Fibroblast of lung (primary cell): ENCODE measurements at places on chromosomes 7 and 10. TPM values are rescaled to one million over a fixed set of nuclear protein-coding genes. Genes with fewer than 3 reads are reported as not detected.

PPP1R17 gene
- not detected in 2 replicates for total RNA-seq

EPC1 gene
- total RNA-seq, result 19.3 and 28.1 TPM in 2 replicates

TMEM139 gene
- under 0.01 TPM in 1 of 2 replicates, not detected in the other for total RNA-seq

SH2B2 gene
- 2.0 and 2.3 TPM in 2 replicates for total RNA-seq

HOXA7 gene
- total RNA-seq, result 1.0 and 1.2 TPM in 2 replicates

CUZD1 gene
- total RNA-seq, result 0.50 and 0.51 TPM in 2 replicates

TMEM196 gene
- not detected in 2 replicates for total RNA-seq

UFSP1 gene
- 4.0 and 7.7 TPM in 2 replicates for total RNA-seq

DENND2A gene
- total RNA-seq, result 39.0 and 40.8 TPM in 2 replicates

CREB3L2 gene
- total RNA-seq, result 12.6 and 39.3 TPM in 2 replicates

PVRIG gene
- total RNA-seq, result not detected in 2 replicates

HHEX gene
- 3.1 and 3.5 TPM in 2 replicates for total RNA-seq

NUDT13 gene
- total RNA-seq, result 2.1 and 2.6 TPM in 2 replicates

CREB5 gene
- total RNA-seq, result 3.1 and 28.4 TPM in 2 replicates

TFEC gene
- total RNA-seq, result under 0.01 and 0.17 TPM in 2 replicates

MSMB gene
- total RNA-seq, result not detected in 2 replicates

TUBAL3 gene
- total RNA-seq, result not detected in 2 replicates

SFTPA1 gene
- total RNA-seq, result not detected in 2 replicates

TRIM50 gene
- total RNA-seq, result not detected in 2 replicates

DGKB gene
- total RNA-seq, result 0.26 TPM in 1 of 2 replicates, not detected in the other

FRG2B gene
- total RNA-seq, result not detected in 2 replicates

METTL2B gene
- 25.4 and 30.9 TPM in 2 replicates for total RNA-seq

HGF gene
- total RNA-seq, result 108 and 243 TPM in 2 replicates

EFCAB10 gene
- total RNA-seq, result not detected in 2 replicates

RPEL1 gene
- 0.17 and 0.26 TPM in 2 replicates for total RNA-seq

ELFN1 gene
- 0.33 and 0.51 TPM in 2 replicates for total RNA-seq

PWWP2B gene
- total RNA-seq, result 14.1 and 15.9 TPM in 2 replicates

PDE1C gene
- 23.4 and 27.6 TPM in 2 replicates for total RNA-seq

STAG3 gene
- total RNA-seq, result 0.50 and 0.77 TPM in 2 replicates

CPA5 gene
- not detected in 2 replicates for total RNA-seq

PKD2L1 gene
- not detected in 2 replicates for total RNA-seq

TM9SF3 gene
- 92.7 and 103 TPM in 2 replicates for total RNA-seq

GALNT17 gene
- under 0.01 and 0.26 TPM in 2 replicates for total RNA-seq
